ENCODE measurements at places on chromosomes 11 and 22.

DNA sequence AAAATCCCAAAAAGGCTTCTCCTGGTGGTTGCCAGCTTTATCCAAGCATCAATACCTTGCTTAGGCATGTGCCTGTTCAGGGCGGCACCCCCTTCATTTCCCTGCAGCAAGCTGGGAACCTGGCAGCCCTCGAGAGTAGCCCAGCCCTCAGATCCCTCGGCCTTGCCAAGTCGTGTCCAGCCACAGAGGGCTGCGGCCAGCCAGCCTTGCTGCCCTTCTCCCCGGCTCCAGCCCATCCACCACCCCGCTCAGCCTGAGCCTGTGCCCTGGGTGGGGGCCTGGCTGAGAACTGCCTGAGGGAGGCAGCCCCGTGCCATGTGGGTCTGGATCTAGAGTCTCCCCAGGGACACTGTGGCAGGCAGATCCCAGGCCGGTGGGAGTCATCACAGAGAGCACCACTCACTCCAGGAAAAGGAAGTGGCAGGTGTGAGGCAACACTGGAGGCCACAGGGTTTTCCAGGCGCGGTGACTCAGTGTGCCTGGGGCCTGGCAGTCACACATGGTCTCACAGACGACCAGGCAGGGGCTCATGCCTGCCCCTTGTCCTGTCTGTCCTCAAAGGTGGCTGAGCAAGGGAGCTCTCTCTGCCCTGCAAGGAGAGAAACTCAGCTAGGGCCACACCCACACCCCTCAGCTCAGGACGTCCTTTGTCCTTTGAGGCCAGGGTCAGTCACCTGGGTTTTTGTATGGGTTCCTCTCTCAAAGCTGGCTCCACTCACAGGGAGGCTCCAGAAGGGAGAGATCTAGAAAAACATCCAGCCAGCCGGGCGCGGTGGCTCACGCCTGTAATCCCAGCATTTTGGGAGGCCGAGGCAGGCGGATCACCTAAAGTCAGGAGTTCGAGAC is 12.2 kb upstream of the CDC42BPG start:
- DNase-seq = peak; percentile 48

- DNase-seq = no peak
These were observed 72.9 kb upstream of the SEPTIN5 start for GRCh38 chr22:19641254-19641982.

GRCh38 chr11:1574238-1574932 is 2.3 kb upstream of the DUSP8 start:
- no peak for DNase-seq

GRCh38 chr11:110093407-110094297 is 460 bp downstream of the ZC3H12C start:
- peak; percentile 69 for DNase-seq

GRCh38 chr11:125082611-125083311 is 19.7 kb downstream of the SLC37A2 start:
- no peak for DNase-seq

- DNase-seq = no peak
These were observed 19.4 kb downstream of the HTR3A start for GRCh38 chr11:113994077-113994954.

Data from nucleus accumbens (tissue), 56 donors.